ENCODE measurements at places on chromosomes 2 and 18.

GRCh38 chr2:96156011-96156820 lies 11.0 kb upstream of the DUSP2 start:
- DNase-seq: no peak

DNA sequence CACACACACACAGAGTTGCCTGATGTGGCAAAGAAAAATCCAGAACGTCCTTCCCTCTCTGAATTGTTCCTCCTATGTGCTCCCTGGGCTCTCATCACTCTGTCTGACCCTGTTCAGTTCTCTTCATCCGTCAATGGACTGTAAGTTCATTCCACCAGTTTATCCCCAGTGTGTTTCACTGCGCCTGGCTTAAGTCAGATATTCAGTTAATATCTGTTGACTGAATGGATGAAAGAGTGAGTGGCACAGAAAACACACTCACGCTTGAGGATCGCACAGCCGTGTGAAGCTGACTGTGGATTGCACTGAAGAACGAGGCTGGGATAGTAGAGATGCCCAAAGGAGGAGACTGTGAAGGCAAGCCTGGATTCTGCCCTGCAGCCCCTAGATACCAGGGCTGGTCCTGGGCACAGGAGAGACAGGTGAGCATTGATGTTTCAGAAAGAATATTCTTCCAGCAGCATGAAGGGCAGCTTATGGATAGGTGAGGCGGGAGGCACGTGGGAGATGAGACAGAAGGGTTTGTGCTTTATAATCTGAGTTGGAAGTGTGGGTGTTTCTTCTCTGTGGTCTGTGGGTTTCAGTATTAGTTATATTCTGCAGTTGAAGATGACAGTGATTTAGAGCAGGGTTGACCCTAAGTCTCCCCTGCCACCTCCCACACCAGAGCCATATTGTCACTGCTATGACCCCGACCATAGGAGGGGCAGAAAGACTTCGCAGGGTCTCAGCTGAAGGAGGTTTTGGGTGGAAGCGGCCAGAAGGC lies 129.9 kb downstream of the SOCS6 start:
- no peak for DNase-seq

- peak; percentile 68 for DNase-seq
Measured at GRCh38 chr2:68714866-68715265, 19.7 kb upstream of the ARHGAP25 start.

GRCh38 chr2:102999958-103000357 lies 238.1 kb downstream of the TMEM182 start:
- no peak for DNase-seq

- no peak for DNase-seq
Measured at GRCh38 chr18:76410033-76410432, 85.0 kb downstream of the ZNF516 start.

DNA sequence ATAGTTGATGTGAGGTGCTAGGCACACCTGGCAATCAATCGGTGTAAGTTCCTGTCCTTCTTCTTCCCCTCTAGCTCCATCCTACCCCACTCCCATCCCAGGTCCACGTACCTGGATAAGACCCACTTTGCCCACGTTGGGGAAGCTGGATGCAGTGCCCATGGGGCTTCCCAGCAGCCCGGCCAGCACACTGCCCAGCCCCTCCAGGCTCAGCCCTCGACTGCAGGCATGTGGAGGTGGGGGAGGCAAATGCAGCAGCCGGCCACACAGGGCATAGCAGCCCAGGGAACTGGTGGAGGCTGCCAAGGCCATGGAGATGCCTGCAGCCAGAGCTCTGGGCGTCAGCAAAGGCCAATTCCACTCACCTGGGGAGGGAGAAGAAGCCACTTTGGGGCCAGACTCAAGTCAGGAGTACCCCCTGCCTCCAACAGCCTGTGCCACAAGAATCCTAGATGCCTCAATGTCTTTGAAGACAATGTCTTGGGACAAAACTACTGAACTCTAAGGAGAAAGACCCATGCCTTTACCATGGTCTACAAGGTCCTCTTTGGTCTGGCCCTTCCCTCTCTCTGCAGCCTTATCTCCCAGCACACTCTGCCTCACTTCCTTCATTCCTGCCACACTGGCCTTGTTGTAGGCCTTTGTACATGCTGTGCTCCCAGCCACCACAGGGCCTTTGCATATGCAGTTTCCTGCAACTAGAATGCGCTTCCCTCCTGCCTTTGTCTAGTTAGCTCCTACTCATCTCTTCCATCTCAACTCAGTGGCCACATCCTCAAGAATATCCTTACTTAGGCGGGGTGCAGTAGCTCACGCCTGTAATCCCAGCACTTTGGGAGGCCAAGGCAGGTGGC lies 4.5 kb downstream of the SLC23A3 start:
- no peak for DNase-seq

GRCh38 chr2:99354070-99354469 lies 16.9 kb downstream of the EIF5B start:
- no peak for DNase-seq

GRCh38 chr2:24123922-24124580 lies 782 bp downstream of the FAM228B start:
- no peak for DNase-seq

DNA sequence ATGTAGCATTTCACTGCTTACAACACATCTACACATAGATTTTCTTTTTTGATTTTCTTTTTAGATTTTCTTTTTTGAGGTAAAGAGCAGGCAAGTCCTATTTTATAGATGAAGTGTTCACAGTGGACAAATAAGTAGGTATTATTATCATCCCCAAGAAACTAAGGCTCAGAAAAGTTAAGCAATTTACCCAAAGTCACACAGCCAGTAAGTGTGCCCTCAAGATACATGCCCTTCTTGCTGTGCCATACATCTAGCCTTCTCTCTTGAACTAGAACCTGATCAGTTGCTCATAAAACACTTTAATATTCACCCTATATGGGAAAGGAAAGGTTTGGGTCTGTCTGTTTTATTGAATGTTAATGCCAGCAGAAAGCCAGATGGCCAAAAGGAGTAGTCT lies 50.3 kb downstream of the DAPL1 start:
- no peak for DNase-seq

DNA sequence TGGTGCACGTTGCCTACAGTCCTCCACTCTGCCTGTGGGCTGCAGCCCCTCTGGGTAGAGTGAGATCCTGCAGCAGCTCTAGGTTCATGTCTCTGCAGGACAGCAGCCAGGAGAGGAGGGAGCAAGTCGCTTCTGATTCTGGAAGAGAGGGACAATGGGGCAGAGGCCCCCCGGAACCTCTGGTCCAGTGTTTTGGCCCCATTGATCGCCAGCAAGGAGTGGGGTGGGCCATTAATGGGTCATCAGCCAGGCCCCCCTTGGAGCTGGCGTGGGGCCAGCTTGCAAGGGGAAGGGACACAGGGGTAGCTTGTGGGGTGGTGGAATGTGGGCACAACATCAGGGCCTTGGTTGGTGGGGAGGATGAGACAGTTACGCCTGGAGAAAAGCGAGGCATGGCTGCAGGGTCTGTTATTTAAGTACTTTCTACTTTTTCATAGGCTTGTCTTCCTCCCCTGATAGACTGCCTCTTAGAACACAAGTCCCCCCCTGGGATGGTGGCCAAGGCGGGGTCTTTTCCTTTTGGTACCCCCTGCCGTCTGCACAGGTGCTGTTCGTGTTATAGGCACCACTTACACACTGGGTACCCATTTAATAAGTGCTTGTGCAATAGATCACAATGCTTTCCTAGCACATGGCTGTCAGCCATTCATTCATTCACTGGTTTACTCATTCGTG lies 44.6 kb downstream of the INHBB start:
- no peak for DNase-seq

GRCh38 chr2:129828792-129829191 lies 150.7 kb upstream of the RAB6C start:
- DNase-seq: no peak

DNA sequence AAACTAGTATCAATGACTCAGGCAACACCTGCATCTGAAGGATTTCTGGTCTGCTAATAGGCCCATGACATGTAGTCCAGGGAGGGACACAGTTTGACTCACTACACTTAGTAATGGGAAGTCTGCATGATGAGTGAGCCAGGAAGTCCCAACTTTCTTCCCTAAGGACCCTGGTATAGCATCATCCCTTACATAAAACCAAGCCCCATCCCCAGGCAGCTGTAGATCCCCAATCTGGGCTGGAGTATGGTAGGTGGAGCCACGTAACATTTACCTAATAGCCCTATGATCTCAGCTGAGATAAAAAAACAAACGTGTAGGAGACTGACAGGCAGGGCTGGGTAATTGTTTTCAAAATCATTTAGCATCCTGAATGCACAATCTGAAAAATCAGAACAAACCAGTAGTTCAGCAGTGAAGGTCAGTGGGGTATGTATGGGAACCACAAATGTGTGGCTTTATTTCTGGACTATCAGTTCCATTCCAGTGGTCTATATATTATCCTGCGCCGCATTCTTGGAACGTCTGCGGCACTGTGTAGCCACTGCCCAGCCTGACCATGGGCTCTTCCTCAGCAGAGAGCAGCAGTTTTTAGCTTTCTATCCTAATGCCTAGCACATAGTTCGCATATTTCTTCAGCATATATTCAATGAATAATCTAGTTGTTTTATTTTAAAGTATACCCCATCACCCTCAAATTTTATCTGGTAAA lies 33.5 kb downstream of the EPB41L3 start:
- no peak for DNase-seq

DNA sequence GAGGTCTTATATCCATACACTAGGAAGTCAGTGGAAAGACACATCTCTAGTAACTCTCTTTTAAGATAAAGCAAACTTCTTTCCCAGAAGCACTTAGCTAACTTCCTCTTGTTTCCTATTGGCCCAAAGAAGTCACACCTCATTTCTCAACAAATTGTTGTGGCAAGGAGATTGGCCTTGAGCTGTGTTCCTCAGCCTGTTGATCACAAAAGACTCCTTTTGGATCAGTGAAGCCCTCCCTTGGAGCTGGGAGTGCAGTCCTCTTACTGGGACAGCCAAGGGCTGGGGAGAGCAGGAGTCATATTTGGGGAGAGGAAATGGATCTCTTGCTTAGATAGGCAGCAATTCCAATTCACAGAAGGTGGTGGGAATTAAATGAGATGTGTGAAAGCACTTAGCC lies 51.2 kb upstream of the DAPL1 start:
- DNase-seq: no peak

DNA sequence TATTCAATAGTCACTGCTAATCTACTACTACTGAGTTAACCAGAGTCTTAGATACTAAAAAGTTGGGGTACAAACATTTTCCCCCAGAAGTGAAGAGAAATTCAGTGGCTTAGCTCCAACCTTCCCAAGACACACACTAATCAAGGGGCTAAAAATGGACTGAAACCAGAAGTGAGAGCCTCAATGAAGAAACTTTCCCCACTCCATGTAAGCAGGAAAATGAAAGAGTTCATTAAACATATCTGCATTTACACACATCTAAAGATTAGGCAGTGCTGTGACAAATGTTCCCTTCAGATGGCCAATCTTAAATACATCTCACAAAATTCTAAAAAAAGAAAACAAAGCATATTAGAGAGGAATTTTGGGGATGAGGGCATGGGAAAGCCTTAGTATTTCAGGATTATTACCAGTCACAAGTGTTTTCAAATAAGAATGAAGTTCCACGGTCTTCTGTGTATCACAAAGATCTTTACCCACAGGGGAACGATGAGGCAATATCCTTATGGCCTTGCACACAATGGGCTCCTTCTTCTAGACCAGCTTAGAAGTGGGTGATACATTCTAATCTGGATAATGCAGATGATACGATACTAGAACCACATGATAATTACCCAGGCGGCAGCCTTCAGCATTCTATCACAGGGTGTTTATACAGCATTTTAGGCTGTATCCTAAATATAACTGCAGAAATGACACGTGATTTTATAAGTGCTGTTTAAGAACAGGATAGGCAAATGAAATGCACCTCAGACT lies 17.1 kb downstream of the ANKRD44 start:
- DNase-seq: peak; percentile 83

DNA sequence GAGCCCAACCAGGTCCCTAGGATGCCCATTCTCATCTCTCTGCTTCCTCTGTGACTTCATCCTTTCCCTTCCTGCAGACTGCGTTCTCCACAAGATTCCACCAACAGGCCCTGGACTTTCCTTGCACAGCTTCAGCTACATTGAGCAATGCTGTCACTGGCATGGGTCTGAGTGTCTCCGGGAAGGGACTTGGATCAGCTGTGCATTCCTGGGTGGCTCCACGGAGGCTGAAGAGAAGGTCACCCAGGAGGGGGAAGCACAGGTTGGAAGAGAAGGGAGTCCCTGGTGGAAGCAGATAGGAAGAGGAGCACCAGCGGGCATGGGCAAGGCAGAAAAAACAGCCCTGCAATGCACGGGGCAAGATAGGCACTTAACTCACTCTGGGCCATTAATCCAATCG lies 140.5 kb downstream of the UXS1 start:
- DNase-seq: no peak

DNA sequence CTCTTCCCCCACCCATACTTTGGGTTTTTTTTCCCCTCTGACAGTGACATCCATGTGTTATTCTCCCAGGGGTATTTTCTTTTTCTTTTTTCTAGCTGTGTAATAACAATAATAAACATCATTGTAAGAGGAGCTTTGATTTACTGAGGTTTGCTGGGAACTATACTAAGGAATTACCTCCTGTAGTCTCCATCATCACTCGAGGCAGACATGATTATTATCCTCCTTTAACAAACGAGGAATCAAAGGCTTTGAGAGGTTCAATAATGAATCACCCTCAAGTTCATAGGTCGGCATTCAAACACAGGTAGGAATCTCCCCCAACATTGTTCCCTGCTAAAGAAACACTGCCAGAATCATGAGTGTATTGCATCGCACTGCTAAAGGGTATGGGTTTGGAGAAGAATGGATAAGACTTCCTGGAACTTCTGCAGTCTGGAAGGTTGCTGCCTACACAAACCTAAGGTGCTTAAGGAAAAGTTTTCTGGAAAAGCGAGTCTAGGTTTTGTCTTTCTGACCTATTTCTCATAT lies 260.2 kb upstream of the SESTD1 start:
- no peak for DNase-seq

GRCh38 chr2:7567646-7568045 lies 650.4 kb downstream of the RNF144A start:
- DNase-seq: peak; percentile 31

DNA sequence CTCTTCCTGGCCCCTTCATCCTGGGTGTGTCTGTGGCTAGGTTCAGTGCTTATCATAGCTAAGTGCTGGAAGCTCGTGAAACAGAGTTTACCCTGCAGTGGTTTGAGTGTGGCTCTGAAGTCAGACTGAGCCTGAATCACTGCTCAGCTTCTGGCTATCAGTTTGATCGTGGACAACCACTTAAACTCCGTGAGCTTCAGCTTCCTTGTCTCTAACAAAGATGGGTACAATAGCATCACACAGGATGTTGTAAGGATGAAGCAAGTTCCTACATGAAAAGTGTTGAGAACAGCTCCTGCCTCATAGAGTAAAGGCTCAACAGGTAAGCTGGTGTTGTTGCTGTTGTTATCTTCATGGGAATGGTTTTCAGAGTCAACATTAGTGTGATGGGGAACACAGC lies 210.3 kb downstream of the CLIP4 start:
- DNase-seq: no peak

GRCh38 chr2:207157731-207158130 lies 8.0 kb downstream of the KLF7 start:
- DNase-seq: no peak

DNA sequence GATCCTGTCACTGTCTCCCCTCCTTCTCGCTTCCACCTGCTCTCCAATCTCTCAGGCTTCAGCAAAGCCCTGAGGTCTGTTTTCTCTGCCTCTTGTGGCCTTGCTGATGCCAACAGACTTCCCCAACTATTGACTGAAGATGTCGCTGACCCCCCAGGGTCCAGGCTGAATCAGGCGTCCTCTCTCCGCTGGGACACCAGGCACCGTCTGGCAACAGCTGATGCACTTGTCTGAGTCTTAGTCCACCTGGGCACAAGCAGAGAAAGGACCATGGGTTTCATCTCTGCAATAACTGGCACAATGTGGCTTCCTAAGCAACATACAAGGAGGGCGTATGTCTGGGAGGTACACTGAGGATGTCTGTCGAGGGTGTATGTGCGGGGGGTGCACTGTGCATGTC lies 248.7 kb upstream of the MYT1L start:
- DNase-seq: no peak

All from NAMALWA (cell line).